ENCODE measurements at places on chromosomes 1 and 21. TPM values are rescaled to one million over a fixed set of nuclear protein-coding genes. Genes with fewer than 3 reads are reported as not detected.

Gene C4BPB
- 0.14 TPM for total RNA-seq

Gene HES3
- total RNA-seq = not detected

Gene LORICRIN
- not detected for total RNA-seq

Gene KIAA0040
- 0.14 TPM for total RNA-seq

Gene MX1
- 14.6 TPM for total RNA-seq

All from smooth muscle cell of bladder (primary cell).